ENCODE measurements at places on chromosomes 1 and 21.

- DNase-seq: no peak
Observed at GRCh38 chr1:41501581-41501980, 17.1 kb upstream of the EDN2 start.

GRCh38 chr1:87678266-87678665, 349.6 kb downstream of the LMO4 start:
- DNase-seq: no peak

GRCh38 chr1:71231751-71232150, 150.9 kb upstream of the ZRANB2 start:
- no peak for DNase-seq

- DNase-seq: no peak
Observed at GRCh38 chr1:230002164-230002803, 64.8 kb upstream of the GALNT2 start.

GRCh38 chr1:210405316-210405715, 76.6 kb downstream of the HHAT start:
- no peak for DNase-seq

DNA sequence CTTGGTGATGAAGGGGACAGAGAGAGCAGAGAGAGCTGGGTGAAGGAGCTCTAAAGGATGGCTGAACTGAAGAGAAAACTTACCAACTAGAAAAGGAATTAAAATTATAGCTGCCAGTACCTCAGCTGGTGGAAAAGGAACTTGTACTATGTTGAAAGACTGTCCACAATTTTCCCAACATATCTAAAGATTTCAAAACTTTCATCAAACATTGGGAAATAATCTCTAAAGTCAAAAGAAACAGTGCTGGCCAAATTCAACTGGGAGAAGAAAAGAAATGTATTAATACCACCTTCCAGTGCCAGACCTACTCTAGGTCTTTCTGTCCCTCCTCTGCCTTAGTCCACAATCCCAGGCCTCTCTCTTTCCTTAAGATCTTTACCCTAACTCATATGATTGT, 6.1 kb downstream of the SMG5 start:
- DNase-seq: no peak

GRCh38 chr1:23889074-23889473, 21.0 kb upstream of the FUCA1 start:
- DNase-seq: no peak

- DNase-seq: no peak
Observed at GRCh38 chr1:220290140-220290761, 18.0 kb upstream of the RAB3GAP2 start.

DNA sequence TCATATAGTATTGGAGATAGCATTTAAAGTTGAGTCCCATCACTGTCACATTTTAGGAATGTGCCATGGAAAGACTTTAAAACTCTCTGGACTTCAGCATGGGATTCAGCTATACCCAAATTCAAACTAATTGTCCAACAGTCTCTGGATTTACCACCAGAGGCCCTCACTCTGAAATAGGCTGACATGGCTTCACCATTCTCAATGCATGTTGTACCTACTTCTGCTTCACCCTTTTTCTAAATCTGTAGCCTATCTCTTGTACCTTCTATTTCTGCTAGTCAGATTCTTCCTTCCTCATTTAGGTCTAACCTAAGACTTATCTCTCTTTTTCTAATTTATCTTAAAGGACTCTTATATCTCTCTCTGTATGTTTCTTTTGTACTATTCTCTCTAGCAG, 512.7 kb upstream of the ZRANB2 start:
- DNase-seq: no peak

DNA sequence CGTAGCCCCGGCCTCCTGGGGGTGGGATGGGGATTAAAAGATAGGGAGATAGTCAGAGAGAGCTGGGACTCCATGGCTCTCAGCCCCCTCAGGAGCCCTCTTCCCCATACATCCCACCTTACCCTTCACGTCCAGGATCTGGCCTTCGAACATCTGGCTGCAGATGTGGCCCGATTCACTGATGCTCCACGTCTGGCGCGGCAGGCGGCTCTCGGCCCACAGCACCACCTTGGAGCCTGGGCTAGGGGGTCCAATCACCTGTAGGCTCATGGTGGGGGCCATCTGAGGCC, 4.2 kb downstream of the CD52 start:
- no peak for DNase-seq

GRCh38 chr1:175683491-175684298, 59.7 kb downstream of the TNR start:
- no peak for DNase-seq

GRCh38 chr1:64092851-64093371, 110.5 kb upstream of the UBE2U start:
- no peak for DNase-seq

GRCh38 chr21:29368906-29369305, 70.2 kb downstream of the BACH1 start:
- DNase-seq: no peak

DNA sequence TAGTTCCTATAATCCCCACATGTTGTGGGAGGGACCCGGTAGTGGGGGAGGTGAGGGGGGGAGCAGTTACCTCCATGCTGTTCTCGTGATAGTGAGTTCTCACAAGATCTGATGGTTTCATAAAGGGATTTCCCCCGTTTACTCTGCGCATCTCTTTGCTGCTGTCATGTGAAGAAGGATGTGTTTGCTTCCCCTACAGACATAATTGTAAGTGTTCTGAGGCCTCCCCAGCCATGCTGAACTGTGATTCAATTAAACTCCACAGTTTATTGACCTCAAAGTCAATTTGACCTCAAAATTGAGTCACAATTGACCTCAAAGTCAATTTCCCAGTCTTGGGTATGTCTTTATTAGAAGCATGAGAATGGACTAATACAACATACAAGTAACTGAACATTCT, 19.7 kb downstream of the DPH5 start:
- DNase-seq: no peak

DNA sequence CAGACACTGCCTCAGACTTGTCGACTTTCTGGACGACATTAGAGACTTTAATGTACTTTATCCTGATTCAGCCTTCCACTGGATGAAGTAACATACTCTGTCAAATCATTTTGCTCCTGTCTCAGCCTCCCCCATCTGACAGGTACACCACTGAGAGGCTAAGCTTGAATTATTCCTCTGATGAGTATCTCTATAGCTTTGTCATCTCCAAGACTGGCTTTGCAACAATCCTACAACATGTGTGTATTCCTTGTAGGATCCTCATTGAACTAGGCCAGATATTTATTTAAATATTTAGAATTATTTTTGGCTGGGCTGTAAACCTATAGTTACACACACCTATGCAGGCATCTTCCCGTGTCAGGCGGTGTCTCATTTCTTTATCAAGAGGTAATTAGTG, 1.1 kb upstream of the TRIM58 start:
- DNase-seq: no peak

DNA sequence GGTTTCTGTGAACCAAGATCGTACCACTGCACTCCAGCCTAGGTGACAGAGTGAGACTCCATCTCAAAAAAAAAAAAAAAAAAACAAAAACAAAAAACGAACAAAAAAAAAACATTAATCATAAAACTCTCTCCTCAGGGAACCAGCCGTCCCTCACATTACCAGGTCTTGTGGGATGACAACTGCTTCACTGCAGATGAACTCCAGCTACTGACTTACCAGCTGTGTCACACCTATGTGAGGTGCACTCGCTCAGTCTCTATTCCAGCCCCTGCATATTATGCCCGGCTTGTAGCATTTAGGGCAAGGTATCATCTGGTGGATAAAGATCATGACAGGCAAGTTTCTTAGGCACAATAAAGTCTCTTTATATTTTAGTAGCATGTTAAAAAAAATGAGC, 32.3 kb upstream of the AGO1 start:
- DNase-seq: no peak

DNA sequence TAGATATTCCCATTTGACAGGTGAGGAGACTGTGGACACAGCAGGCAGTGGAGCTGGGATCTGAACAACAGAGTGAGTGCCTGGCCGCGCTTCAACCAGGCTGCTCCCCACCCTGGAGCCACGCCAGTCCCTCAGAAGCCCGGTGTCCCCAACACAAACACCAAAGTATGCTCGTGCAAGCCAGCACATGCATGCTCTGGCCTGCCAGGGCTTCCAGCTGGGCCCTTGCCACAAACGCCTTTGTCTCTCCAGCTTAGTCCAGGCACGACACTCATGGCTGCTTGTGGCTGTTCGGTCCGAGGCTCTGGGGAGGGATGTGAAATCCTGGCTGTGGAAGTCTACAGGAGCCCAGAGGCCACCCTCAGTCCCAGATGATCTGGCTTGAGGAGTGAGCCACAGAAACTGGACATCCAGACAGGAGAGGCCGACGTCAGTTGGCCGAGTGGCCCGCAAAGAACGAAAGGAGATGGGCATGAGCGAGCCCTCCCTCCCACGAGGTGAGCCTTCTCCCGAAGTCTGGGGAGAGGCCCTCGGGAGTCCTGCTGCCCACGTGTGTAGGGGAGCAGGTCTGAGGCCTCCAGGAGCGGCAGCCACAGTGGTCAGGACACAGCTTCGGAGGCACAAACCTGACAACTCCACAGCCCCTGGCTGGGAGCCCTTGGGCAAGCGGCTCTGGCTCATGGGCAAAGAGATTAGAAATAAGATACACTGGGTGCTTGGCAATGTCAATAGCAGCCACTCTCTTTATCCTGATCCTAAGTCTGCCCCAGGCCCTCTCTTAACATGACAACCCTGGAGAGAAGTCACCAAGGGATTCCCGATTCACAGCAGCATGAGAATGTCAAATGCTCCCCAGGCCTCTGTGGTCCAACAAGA, 117.1 kb upstream of the IFFO2 start:
- no peak for DNase-seq

GRCh38 chr1:22918644-22919043, 54.0 kb downstream of the LACTBL1 start:
- no peak for DNase-seq

- DNase-seq: no peak
Observed at GRCh38 chr1:8211883-8212579, 105.9 kb upstream of the SLC45A1 start.

DNA sequence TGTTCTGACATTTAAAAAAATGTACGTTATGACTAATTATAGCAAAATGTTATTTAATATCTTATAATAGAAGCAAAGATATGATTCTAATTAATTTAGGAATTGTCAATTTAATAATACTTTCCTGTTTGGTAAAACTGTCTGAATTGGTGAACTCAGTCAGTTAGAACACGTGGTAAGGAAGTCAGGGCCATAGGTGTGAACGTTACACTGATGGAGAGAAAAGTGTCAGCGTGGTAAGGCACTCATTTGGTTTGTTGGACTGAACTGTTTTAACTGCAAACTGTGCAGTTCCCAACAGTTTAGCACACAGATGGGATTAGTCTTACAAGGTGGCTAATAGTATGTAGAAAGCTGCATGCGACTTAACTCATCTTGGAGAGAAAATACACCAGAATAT, 102.9 kb downstream of the EPB41 start:
- no peak for DNase-seq

- no peak for DNase-seq
Observed at GRCh38 chr1:107004421-107004820, 52.1 kb upstream of the PRMT6 start.

DNA sequence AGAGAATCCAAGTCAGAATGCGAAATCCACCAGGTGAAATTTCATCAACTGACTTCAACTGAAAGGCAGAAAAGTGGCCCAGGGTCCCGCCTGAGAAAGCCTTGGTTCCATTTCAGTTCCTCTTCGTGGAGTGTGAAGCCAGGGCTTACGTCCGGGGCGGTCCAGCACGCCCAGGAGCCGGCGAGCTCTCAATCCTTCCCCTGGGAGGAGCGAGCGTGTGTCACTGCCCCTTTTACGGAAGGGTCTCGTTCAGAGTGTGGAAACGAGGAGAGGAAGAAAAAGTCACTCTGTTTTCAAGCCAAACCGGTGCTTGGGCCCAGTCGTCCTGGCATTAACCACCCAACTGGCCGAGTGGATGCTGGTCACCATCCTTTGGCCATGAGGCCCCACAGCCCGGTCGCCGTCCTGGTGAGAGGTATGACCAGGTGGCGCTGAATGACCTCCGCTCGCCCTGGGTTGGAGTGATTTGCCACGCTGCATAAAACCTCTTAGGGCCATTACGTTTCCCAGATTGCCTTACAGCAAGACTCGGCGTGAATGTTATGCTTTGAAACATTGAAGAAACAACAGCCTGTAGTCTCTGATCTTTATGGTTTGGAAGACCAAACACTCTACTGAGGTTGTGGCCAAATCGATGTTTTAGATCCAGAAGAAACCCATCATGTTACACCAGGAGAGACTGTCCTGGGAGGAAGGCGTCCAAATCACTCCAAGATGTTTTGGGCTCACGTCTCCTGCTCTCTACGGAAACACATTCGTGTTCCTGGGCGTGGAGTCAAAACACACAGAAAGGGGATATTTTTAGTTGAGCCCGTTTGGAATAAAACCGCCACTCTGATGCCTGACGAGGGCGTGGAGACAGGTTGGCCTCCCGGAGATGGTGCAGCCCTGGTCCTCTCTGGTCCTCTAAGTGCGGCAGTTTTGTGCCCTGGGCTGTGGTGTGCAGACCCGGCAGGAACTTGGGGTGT, 93.6 kb upstream of the ACTRT2 start:
- no peak for DNase-seq

GRCh38 chr1:155030899-155031298, 2.7 kb downstream of the DCST2 start:
- DNase-seq: no peak

- no peak for DNase-seq
Observed at GRCh38 chr1:102535829-102536505, 539.2 kb upstream of the OLFM3 start.

DNA sequence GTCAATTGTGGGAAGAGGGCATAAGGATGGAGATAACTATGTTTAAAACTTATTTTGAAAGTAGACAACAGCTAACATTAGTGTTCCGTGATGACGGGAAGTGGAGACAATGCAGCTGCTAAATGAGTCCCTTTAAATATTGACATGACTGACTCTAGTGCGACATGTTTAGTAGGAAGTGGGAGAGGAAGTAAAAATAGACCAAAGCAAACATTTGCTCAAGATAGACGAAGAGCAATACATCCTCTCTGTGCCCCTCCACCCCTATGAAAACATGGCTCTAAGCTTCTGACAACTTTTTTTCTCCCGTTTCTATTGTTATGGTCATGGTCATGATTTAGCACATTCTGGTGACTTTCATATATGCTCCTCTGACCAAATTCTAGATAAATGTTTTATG, 60.0 kb upstream of the HMCN1 start:
- no peak for DNase-seq

DNA sequence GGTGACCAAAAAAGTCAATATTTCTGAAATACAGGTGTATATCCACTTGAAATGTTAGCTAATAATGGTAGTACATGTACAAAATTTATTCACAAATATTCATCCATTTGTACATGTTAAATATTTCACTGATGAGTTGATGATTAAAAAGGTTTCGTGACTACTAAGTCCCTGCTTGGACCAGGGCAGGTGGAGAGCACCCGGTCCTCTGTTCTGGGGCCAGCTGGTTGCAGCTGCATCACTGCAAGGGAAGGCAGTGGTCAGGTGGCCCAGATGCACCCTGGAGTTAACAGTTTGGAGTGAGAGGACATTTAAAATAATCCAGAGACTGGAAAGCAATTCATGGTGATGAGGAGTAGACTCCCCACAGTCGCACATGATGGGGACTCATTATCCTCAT, 141.2 kb downstream of the ZBTB18 start:
- DNase-seq: no peak

- no peak for DNase-seq
Observed at GRCh38 chr1:160646180-160646579, 664 bp downstream of the SLAMF1 start.

GRCh38 chr1:230256896-230257295, 169.2 kb downstream of the PGBD5 start:
- DNase-seq: no peak

GRCh38 chr1:39943471-39944290, 11.3 kb upstream of the MFSD2A start:
- no peak for DNase-seq

All from stimulated activated CD4-positive, alpha-beta T cell treated with anti-CD3 and anti-CD28 coated beads, Interleukin-1b, Interleukin-23, amount 100 ng/mL, for 4 hours (primary cell).